ENCODE measurements at places on chromosomes 7 and 10.

DNA sequence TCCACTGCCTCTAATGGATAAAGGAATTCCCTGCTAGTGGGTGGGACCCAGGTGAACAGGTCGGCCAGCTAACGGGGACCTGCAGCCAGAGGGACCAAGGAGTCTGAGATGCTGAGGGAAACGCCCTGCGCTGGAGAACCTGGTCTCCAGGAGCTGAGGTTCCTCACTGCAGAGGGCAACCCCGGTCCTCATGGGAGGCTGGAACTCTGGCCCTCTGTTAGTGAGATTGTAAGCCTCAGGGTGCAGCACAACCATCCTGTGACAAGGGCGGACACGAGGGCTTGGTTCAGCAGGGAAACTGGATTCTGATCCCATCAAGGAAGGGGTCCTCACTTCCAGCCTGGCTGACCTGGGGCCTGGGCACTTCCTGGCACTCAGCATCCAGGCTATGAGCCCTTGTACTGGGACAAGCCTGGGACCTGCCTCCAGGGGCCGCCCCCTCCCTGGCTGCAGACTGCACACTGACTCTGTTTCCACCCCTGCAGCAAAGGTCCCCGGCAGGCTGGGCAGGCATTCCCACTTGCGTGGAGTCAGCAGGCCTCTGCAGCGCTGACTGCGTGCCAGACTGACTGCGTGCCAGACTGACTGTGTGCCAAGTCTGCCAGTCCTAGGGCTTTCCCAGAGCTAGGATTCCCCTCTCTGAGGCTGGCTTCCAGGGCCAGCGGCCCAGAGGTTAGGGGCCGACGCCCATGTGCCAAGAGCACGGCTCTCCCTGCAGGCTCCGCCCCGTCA, 143.2 kb downstream of the MAPK8 start:
- DNase-seq = no peak
- H3K36me3 ChIP-seq = no peaks in the 10 kb centered on the region

GRCh38 chr7:42618651-42619360, 293.1 kb downstream of the C7orf25 start:
- H3K27ac ChIP-seq = no peak overlapping the region
- no peaks in the 10 kb centered on the region for H3K27me3 ChIP-seq
- H3K4me3 ChIP-seq = no peak overlapping the region
- H3K4me1 ChIP-seq = no peaks in the 10 kb centered on the region

DNA sequence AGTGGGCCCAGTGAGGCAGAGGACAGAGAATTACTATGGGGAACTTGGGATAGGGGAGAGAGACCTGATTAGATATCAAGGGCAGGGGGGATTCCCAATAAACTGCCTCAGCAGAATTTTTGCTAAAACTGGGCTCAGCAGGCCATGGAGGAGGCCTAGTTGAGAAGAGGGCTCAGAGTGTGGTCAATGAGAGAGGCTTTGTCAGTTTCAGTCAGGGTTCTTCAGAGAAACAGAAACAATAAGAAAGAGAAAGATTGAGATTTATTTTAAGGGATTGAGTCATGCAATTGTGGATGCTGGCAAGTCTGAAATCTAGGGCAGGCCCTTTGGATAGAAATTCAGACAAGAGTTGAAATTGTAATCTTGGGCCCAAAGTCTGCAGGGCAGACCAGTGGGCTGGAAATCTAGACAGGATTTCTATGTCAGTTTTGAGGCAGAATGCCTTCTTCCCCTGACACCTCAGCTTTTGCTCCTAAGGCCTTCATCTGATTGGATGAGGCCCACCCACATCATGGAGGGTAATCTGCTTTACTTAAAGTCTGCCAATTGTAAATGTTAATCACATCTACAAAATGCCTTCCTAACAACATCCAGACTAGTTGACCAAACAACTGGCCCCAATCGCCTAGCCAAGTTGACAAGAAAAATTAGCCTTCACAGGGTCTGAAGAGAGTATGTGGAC, 33.5 kb upstream of the CCSER2 start:
- no peaks in the 10 kb centered on the region for H3K27me3 ChIP-seq
- no peak overlapping the region for H3K27ac ChIP-seq
- no peaks in the 10 kb centered on the region for H3K4me1 ChIP-seq

GRCh38 chr10:124090601-124091209, 2.7 kb downstream of the CHST15 start:
- peaks cover 4% of the 10 kb centered on the region for H3K36me3 ChIP-seq
- no peaks in the 10 kb centered on the region for H3K27me3 ChIP-seq
- H3K4me1 ChIP-seq = peaks cover 50% of the 10 kb centered on the region
- no peak overlapping the region for H3K27ac ChIP-seq

Data from B cell (primary cell).